ENCODE measurements at places on chromosomes 6 and 20.
A peak's percentile ranks its signal among the peaks of the same experiment; 100 is the strongest.

- no peak overlapping the region for H3K27ac ChIP-seq
- no peaks in the 10 kb centered on the region for H3K4me1 ChIP-seq
- H3K27me3 ChIP-seq = no peaks in the 10 kb centered on the region
Measured at GRCh38 chr6:124872361-124873065, 89.7 kb upstream of the RNF217 start.

DNA sequence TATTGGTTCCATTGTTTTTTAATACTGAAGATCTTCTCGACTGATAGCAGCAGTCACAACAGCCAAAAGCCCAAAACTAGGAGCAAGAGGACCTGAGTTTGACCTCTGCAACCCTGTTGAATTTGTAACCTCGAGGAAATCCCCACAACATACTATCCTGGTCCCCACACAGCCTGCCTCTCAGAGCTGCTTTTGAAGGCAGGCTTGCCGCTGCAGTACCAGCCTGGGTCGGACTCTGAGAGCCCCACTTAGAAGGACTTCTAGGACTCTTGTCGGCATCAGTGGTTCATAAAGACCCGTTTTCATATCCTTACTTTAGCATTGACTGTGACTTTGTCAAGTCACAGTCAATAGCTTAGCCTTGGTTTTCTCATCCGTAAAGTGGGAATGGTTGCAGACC, 49.3 kb downstream of the EBF4 start:
- peaks cover 81% of the 10 kb centered on the region for H3K27me3 ChIP-seq
- DNase-seq = no peak
- H3K4me1 ChIP-seq = peaks cover 4% of the 10 kb centered on the region
- no peak overlapping the region for H3K4me3 ChIP-seq
- H3K36me3 ChIP-seq = no peaks in the 10 kb centered on the region
- no peak overlapping the region for H3K27ac ChIP-seq

GRCh38 chr6:67591910-67592309, 1043.2 kb upstream of the ADGRB3 start:
- H3K4me1 ChIP-seq = no peaks in the 10 kb centered on the region
- no peaks in the 10 kb centered on the region for H3K36me3 ChIP-seq
- H3K27me3 ChIP-seq = no peaks in the 10 kb centered on the region
- H3K27ac ChIP-seq = no peak overlapping the region

DNA sequence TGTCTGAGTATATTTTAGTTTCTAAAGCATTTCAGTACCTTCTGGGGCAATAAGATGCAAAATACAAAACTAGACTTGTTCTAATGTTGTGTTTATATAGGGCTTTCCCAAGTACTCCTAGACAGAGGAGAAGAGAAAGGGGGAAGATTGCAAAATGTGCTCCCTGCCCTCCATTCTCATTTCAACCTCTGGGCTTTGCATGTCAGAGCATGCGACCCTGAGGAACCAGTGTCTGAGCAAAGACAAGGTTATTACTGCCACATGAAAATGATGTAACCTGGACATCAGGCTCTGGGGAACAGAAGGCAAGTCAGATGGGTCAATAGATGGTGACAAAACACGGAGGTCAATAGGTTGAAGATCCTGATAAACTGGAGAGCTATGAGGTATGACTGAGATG, 253.5 kb upstream of the TCF21 start:
- no peak overlapping the region for H3K27ac ChIP-seq
- no peak for DNase-seq
- H3K27me3 ChIP-seq = no peaks in the 10 kb centered on the region
- H3K36me3 ChIP-seq = no peaks in the 10 kb centered on the region
- H3K4me3 ChIP-seq = no peak overlapping the region

GRCh38 chr6:70852667-70853246, 104.1 kb downstream of the B3GAT2 start:
- no peaks in the 10 kb centered on the region for H3K4me1 ChIP-seq
- no peak overlapping the region for H3K4me3 ChIP-seq

DNA sequence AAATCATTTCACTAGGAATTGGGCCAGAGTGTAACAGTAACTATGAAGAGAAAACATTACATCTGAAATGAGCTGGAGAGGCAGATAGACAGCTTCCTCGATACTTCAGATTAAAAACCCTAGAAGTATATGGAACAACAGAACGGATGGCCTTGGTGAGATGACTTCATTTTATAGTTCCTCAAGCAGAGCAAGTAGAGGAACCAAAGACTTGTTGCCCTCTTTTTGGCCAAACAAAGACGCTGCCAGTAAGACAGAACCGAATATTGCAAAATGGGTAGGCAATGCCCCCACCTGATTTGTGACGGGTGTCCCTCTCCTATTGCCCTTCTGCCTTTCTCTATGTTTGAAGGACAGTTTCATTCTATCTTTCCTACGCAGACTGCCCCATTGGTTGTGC, 53.5 kb downstream of the AGPAT4 start:
- H3K36me3 ChIP-seq = peaks cover 62% of the 10 kb centered on the region
- H3K27me3 ChIP-seq = no peaks in the 10 kb centered on the region
- no peak overlapping the region for H3K27ac ChIP-seq
- H3K4me1 ChIP-seq = no peaks in the 10 kb centered on the region

GRCh38 chr20:64220891-64221527, 34.5 kb upstream of the PCMTD2 start:
- no peak overlapping the region for H3K4me3 ChIP-seq
- H3K27ac ChIP-seq = no peak overlapping the region
- H3K27me3 ChIP-seq = peaks cover 20% of the 10 kb centered on the region
- H3K4me1 ChIP-seq = peaks cover 30% of the 10 kb centered on the region
- DNase-seq = no peak

DNA sequence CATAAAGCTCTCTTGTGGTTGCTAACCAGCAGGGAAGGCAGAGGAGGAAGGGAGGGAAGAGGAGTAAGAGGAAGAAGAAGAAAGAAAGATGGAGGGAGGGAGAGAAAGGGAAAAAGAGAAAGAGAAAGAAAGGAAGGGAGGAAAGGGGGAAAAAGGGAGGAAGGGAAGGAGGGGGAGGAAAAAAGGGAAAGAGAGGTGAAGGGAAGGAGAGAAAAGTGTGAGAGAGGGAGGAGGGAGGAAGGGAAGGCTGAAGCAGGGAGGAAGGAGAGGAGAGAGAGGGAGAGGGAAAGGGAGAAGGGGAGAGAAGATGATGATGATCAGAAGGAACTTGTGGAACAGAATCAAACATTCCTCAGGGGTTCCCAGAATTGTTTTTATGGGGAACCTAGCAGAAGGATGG, 57.5 kb upstream of the TOX2 start:
- H3K4me1 ChIP-seq = no peaks in the 10 kb centered on the region
- H3K27me3 ChIP-seq = peaks cover 3% of the 10 kb centered on the region
- no peak for DNase-seq
- no peaks in the 10 kb centered on the region for H3K36me3 ChIP-seq

DNA sequence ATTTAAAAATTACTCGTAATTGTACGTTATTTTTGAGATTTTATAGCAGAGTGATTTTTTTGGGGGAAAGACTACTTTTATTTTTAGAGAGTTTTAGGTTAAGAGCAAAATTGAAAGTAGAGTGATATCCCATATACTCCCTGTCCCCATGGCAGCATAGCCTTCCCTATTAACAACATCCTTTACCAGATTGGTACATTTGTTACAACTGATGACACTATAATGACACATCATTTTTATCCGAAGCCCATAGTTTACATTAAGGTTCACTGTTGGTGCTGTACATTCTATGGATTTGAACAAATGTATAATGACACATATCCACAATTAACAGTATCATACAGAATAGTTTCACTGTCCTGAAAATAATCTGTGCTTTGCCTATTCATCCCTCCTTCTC, 1126.4 kb upstream of the CITED2 start:
- DNase-seq = no peak
- H3K27me3 ChIP-seq = no peaks in the 10 kb centered on the region
- H3K36me3 ChIP-seq = no peaks in the 10 kb centered on the region
- H3K27ac ChIP-seq = no peak overlapping the region
- no peaks in the 10 kb centered on the region for H3K4me1 ChIP-seq

- H3K27me3 ChIP-seq = no peaks in the 10 kb centered on the region
- peaks cover 5% of the 10 kb centered on the region for H3K4me1 ChIP-seq
- peak overlapping the region; percentile 90 for H3K27ac ChIP-seq
- peaks cover 10% of the 10 kb centered on the region for H3K36me3 ChIP-seq
- DNase-seq = no peak
- peak overlapping the region; percentile 98 for H3K4me3 ChIP-seq
Measured at GRCh38 chr6:109441069-109441816, 719 bp downstream of the SMPD2 start.

- no peaks in the 10 kb centered on the region for H3K36me3 ChIP-seq
- H3K4me3 ChIP-seq = no peak overlapping the region
- H3K27ac ChIP-seq = no peak overlapping the region
- H3K4me1 ChIP-seq = peaks cover 6% of the 10 kb centered on the region
Measured at GRCh38 chr20:1845163-1845523, 50.1 kb upstream of the SIRPA start.

GRCh38 chr6:259316-259715, 33.0 kb upstream of the DUSP22 start:
- H3K27ac ChIP-seq = no peak overlapping the region
- no peak for DNase-seq
- no peaks in the 10 kb centered on the region for H3K36me3 ChIP-seq
- H3K4me1 ChIP-seq = no peaks in the 10 kb centered on the region
- peaks cover 3% of the 10 kb centered on the region for H3K27me3 ChIP-seq
- H3K4me3 ChIP-seq = no peak overlapping the region

GRCh38 chr20:44287272-44288097, 23.5 kb downstream of the FITM2 start:
- no peaks in the 10 kb centered on the region for H3K36me3 ChIP-seq
- H3K4me1 ChIP-seq = no peaks in the 10 kb centered on the region
- no peaks in the 10 kb centered on the region for H3K27me3 ChIP-seq
- no peak overlapping the region for H3K4me3 ChIP-seq
- no peak overlapping the region for H3K27ac ChIP-seq

All from type B pancreatic cell (in vitro differentiated cells).